ENCODE measurements at places on chromosomes 3 and 15. TPM values are rescaled to one million over a fixed set of nuclear protein-coding genes. Genes with fewer than 3 reads are reported as not detected.

TMEM212 gene
- not detected for total RNA-seq

CPNE9 gene
- total RNA-seq, result not detected

CHRM5 gene
- not detected for total RNA-seq

GPR156 gene
- not detected for total RNA-seq

UTS2B gene
- 2.0 TPM for total RNA-seq

MAP3K13 gene
- 44.4 TPM for total RNA-seq

SYNPR gene
- total RNA-seq, result 0.63 TPM

All from thyroid gland (tissue), 4 donors.